ENCODE measurements at places on chromosomes 2 and 18.

- DNase-seq, result peak; percentile 70
These were observed 110.9 kb downstream of the NAB1 start for GRCh38 chr2:190759749-190760213.

DNA sequence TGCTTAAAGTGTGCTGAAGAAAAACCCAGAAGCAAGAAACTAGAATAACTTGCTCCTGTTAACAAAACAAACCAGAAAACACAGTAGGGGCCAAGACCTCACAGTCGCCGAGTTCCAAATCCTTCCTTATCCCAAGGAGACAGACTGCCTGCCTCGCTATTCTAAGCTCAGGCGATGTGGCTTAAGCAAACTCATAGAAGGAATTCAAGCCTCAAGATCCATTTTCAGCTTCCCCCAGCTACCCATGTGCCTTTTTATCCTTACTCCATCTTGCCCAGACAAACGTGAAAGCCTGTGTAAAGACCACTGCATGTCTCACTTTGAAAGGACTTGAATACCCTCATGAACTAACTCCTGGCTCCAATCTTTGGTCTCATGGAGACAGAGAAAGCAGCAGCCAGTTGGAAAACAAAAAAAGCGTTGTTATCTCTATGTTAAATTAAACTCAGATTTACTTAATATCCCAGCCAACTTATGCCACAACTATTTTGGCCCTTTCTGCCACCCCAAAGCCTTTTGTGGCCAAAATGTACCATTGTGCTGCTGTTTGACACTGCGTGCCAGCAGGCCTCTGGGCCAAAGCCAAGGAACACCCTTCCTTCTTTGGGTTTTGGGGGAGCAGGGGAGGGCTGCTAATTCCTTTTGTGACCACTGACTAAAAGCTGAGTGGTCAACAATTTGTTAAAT, 123.2 kb upstream of the FZD5 start:
- no peak for DNase-seq

GRCh38 chr2:96233880-96234316, 25.3 kb upstream of the STARD7 start:
- DNase-seq, result no peak

GRCh38 chr2:74130211-74130995, 17.3 kb downstream of the BOLA3 start:
- DNase-seq, result no peak

- no peak for DNase-seq
These were observed 228.5 kb downstream of the RTP5 start for GRCh38 chr2:242098034-242098433.
